ENCODE measurements at places on chromosomes 1 and 21.

- peak; percentile 68 for DNase-seq
Observed at GRCh38 chr21:46634966-46635323, 529 bp upstream of the PRMT2 start.

GRCh38 chr1:4801192-4801924, 146.9 kb downstream of the AJAP1 start:
- no peak for DNase-seq

- no peak for DNase-seq
Observed at GRCh38 chr1:2806591-2806990, 5.1 kb upstream of the TTC34 start.

GRCh38 chr1:2322065-2322571, 69.2 kb downstream of the MORN1 start:
- DNase-seq, result no peak

- DNase-seq, result no peak
Observed at GRCh38 chr1:212518188-212519054, 85.7 kb downstream of the NENF start.

DNA sequence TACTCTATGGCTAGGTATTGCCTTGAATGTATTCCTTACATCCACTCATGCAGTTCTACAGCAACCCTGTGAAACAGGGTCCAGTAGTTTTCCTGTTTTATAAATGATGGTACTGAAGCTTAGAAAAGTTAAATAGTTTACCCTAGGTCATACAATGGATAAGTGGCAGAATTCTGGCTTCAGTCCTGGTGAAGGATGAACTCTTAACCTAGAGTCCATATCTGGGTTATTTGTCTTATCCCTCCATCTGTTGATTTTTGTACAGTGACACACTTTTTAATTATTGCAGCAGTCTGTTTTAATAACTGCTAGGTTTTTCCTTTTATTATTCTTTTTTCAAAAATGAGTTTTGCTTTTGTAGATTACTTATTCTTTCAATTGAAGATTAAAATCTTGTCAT, 263.9 kb downstream of the DNM3 start:
- DNase-seq, result no peak

DNA sequence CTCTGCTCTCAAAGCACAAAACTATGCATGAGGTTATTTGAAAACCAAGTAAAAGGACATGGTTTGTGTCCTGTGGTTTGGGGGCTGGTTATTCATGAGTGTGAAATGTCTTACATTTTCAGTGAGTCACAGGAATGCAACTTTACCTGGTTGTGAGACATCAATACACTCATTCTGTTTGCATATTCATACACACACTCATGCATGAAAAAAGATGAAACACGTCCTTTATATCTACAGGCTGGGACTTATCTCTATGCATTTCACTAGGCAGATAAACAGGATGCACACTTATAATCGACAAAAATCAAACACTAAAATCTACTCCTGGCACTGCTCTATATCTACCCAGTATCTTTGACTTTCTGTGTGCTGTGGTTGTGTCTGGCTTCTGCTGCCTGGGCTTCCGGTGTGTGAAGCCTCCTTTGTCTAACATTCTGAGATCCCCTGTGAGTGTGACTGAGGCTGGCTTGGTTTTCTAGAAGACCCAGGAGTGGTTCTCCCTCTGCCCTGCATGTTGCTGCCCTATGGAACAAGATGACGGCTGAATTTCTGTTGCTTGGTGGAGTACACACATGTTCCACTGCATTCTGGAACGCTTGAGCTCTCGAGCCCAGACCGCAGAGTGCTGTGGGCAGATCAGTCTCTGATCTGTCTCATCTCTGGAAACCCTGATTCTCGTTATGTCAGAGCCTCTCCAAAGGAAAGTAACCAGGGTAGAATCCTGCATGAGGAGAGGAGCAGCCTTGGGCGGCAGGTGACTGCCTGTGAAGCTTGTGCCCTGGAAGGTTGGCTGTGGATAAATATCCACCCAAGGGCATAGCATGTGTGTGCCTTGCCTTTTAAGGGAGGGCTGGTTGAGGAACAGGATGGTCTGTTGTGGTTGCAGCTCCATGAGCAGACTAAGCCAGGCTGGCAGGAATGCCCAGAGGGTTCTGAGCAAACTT, 19.7 kb upstream of the FASLG start:
- peak; percentile 55 for DNase-seq

GRCh38 chr1:8251635-8252034, 66.3 kb upstream of the SLC45A1 start:
- no peak for DNase-seq

DNA sequence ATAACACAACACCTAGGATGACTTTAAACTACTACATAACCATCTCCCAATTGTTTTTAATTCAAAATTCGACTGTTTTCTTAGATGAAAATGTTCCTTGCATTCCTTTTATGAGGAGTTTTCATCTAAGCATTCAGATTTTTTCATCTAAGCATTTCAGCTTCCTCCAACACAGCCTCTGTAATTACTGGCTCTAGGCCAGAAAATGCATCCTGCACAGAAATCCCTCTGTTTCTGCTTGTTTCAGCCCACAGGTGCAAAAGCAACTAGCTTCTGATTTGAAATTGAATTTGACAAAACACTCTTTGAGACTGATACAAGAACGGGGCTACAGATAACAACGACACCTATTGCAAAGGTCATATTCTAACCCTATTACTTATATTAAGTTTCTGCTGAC, 90.4 kb downstream of the RGS21 start:
- no peak for DNase-seq

DNA sequence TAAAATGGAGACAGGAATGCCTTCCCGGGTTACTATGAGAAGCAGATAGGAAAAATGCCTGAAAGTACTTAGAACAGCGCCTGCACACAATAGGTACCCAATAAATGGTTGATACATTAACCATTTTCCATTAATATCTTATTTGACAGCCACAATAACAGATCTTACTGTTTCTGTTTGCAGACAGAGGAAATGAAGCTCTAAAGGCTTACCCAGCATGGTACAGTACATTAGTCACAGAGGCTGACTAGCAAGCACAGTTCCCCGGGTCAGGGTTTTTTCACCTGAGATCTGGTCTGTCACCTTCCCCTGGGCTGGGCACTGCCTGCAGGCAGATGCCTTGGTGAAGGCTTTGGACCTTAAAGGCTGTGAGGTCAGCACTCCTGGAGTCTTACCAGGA, 2.9 kb downstream of the TRIM63 start:
- DNase-seq, result no peak

- no peak for DNase-seq
Observed at GRCh38 chr21:17708522-17709265, 96.0 kb upstream of the BTG3 start.

DNA sequence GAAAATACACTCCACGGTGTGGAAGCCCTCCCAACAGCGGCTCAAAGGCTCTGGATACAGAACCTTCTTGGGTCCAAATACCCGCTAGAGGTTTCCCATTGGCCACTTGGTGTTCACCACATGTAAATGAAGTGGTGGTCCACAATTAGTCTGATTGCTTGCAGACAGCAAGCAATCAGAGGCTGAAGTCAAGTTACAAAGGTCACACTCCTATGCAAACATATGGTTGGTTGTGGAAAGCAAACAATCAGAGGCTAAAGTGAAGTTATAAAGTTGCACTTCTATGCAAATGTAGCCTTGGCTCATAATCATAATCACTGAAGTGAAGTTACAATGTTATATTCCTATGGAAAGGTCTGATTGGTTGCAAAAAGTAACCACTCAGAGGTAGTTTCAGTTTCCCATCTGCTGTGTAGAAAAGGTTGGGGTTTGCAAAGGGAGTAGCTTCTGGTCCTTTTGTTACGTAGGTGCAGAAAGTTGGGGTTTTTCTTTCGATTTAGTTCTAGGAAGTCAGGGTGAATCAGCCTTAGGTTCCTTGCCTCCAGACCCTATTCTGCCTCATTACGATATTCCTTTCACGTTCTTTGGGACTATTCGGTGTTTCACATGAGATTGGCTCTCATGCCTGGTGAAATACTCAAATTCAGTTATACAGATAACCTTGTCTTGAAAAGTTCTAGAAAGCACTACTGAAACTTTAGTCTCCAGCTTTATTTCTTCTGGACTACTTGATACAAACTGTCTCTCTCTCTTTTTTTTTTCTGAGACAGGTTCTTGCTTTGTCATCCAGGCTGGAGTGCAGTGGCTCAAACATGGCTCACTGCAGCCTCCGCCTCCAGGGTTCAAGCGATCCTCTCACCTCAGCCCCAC, 36.7 kb upstream of the MTF2 start:
- DNase-seq, result no peak

- DNase-seq, result no peak
Observed at GRCh38 chr1:87968197-87968955, 639.7 kb downstream of the LMO4 start.

- DNase-seq, result no peak
Observed at GRCh38 chr1:230825761-230826160, 42.6 kb downstream of the C1orf198 start.

GRCh38 chr1:185539277-185539943, 194.8 kb upstream of the HMCN1 start:
- no peak for DNase-seq

DNA sequence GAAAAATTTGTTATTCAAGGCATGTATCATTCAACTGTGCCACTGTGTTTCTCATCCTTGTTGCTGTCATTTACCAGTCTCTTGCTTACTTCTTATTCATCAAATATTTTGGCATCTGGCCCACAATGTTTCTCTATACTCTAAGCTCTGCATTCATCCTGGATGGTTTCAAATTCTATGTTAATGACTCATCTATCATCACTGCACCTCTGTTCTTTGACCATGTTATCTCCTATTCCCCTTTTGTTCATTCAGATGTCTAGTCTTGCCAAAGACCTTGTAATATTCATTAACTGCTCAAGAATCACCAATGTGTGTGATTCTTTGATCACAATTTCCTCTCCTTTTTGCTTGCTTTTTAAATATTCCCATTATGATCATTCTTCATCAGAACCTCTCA, 54.6 kb upstream of the PRKACB start:
- peak; percentile 38 for DNase-seq

- DNase-seq, result no peak
Observed at GRCh38 chr1:28887419-28887834, 26.9 kb upstream of the EPB41 start.

GRCh38 chr1:43063394-43064219, 104.9 kb upstream of the SLC2A1 start:
- DNase-seq, result no peak

GRCh38 chr1:101065575-101065974, 40.0 kb upstream of the DPH5 start:
- no peak for DNase-seq

- DNase-seq, result no peak
Observed at GRCh38 chr1:230939806-230940489, 38.7 kb downstream of the TTC13 start.

- no peak for DNase-seq
Observed at GRCh38 chr1:116390195-116390594, 17.2 kb downstream of the ATP1A1 start.

- no peak for DNase-seq
Observed at GRCh38 chr1:163820766-163821165, 499.0 kb downstream of the NUF2 start.

DNA sequence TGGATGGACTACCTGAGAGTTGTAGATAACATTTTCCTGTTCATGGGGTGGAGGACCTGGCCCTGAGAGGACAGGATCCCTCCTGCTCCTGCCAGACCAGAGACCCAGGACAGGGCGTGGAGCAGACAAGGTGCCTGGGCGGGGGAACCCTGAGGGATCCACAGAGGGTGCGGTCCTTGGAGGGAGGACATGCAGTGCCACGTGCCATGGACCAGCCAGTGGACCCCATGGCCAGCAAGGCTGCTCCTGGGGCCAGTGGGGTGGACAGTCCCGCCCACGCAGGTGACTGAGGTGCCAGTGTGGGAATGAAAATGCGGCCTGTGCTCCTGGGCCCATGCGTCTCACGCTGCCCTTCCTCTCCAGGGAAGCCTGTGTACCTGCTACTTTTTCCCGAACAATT, 3.6 kb downstream of the RER1 start:
- DNase-seq, result no peak

GRCh38 chr1:200862713-200863415, 9.9 kb upstream of the GPR25 start:
- no peak for DNase-seq

DNA sequence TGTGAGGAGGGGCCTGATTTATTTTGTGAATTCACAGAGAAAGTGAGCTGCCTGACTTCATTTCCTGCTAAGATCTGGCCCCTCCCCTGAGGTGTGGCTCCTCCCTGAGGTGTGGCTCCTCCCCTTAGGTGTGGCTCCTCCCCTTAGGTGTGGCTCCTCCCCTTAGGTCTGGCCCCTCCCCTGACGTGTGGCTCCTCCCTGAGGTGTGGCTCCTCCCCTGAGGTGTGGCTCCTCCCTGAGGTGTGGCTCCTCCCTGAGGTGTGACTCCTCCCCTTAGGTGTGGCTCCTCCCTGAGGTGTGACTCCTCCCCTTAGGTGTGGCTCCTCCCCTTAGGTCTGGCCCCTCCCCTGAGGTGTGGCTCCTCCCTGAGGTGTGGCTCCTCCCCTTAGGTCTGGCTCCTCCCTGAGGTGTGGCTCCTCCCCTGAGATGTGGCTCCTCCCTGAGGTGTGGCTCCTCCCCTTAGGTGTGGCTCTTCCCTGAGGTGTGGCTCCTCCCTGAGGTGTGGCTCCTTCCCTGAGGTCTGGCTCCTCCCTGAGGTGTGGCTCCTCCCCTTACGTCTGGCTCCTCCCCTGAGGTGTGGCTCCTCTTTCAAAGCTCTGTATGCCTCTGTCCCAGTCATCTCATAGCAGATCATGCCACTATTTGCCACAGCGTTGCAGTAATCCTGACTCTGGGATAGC, 26.9 kb upstream of the LRRC3 start:
- peak; percentile 30 for DNase-seq

DNA sequence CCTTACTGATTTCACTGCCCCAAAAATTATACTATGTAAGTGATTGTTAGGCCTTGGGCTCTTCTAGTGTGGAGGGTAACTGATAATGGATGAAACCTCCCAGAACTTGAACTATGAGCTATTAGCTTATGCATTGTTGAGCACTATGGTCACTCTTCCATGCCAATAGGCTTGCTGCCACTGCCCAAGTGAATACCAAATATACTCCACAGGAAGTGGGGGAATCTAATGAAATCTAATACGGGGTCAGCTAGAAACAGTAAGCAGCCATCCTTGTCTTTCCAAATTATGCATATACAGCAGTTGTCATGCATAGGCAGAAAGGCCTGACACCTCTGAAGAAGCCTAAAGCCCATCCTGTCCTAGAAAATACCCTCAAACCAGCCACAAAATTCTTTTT, 198.7 kb upstream of the PTBP2 start:
- DNase-seq, result no peak

GRCh38 chr21:46145159-46145839, 10.1 kb downstream of the FTCD start:
- no peak for DNase-seq
